Activated B cell treated with CpG ODN at 0.5 μM for 24 hours (primary cell): ENCODE measurements at places on chromosomes 4 and X.

- H3K27me3 ChIP-seq, result no peaks in the 10 kb centered on the region
- peak overlapping the region; percentile 25 for H3K4me3 ChIP-seq
- peaks cover 60% of the 10 kb centered on the region for H3K4me1 ChIP-seq
- H3K36me3 ChIP-seq, result peaks cover 4% of the 10 kb centered on the region
- DNase-seq, result no peak
- H3K27ac ChIP-seq, result peak overlapping the region; percentile 85
These were observed 110.6 kb downstream of the SH3KBP1 start for GRCh38 chrX:19776753-19777152.

DNA sequence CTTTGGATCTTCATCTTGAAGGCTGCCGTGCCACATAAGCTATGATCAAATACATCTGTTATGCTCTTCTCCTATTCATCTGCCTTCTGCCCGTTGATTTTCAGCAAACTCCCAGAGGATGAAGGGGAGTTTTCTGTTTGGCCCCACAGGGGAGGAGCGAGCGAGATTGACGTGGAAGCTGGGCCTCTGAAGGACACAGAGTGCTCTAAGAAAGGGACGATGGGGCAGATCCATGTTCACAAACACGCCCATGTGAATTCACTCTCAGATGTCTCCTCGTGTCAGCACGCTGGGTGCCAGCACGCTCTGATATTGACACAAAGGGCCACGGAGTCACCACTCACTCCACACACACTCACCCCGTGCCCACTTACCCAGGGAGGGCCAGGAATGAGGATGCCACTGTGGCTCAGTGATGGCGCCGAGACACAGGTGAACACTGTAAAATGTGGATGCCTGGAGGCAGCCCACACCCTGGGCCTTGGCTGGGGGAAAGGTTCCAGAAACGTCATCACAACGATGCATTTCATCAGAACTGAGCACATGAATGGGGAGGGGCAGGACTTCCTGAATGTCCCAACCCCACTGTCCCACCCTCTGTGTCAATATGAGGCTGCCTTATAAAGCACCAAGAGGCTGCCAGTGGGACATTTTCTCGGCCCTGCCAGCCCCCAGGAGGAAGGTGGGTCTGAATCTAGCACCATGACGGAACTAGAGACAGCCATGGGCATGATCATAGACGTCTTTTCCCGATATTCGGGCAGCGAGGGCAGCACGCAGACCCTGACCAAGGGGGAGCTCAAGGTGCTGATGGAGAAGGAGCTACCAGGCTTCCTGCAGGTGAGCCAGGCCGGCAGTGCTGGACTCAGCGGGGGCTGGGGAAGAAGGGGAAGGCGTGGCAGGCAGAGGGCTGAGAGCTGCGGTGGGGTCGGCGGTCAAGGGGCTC, at the start of gene S100P:
S100P (plus strand) TSS at position 648 of the 946 bp plus-strand sequence; CDS start at position 703, 55 bp downstream.
- peaks cover 9% of the 10 kb centered on the region for H3K36me3 ChIP-seq
- no peak within 1 kb of the TSS for H3K27ac ChIP-seq
- peaks cover 10% of the 10 kb centered on the region for H3K4me1 ChIP-seq

GRCh38 chr4:107562316-107562715, 157.7 kb downstream of the PAPSS1 start:
- no peak overlapping the region for H3K27ac ChIP-seq
- no peak overlapping the region for H3K4me3 ChIP-seq
- peaks cover 3% of the 10 kb centered on the region for H3K27me3 ChIP-seq
- H3K4me1 ChIP-seq, result no peaks in the 10 kb centered on the region
- no peaks in the 10 kb centered on the region for H3K36me3 ChIP-seq

DNA sequence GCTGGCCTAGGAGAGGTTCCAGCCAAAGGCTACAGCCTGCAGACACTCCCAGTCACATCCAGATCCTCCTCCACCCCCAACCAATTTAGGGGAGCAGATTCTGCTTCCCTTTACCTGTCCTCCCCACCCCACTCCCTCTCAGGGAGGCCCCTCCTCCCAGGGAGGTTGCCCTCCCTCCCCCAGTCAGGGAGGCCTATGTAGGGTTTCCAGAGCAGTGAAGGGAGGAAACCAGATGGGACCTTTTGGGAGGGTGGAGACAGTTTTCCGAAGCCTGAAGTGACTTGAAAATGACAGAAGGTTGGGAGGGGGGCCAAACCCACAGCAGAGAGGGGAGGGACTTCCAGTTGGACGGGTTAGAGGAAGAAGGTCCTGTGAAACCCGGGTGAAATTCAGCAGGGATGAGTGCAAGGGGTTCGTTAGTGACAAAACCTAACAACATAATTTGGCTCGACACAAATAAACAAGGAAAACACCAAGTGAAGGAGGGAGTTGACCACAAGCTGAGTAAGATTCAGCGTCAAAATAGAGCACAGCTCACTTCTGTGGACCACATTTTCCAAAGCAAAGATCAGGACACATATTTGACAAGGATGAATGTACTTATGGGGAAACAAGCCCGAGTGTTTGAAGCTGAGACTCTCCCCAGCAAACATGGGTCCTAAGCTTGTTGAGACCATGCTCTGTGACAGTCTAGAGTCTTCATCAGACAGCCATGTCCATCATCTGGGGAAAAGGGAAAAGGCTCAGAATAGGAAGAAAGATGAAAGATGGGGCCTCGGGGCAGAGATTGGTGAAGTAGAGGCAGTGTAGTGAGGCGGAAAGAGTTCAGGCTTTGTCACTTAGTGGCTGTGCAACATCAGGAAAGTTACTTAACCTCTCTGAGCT, 46.4 kb downstream of the PRPS1 start:
- H3K4me3 ChIP-seq, result peak overlapping the region; percentile 55
- H3K27me3 ChIP-seq, result no peaks in the 10 kb centered on the region
- H3K4me1 ChIP-seq, result peaks cover 64% of the 10 kb centered on the region
- H3K27ac ChIP-seq, result peak overlapping the region; percentile 96
- no peak for DNase-seq

- no peak overlapping the region for H3K4me3 ChIP-seq
- peaks cover 2% of the 10 kb centered on the region for H3K27me3 ChIP-seq
- no peak for DNase-seq
- no peaks in the 10 kb centered on the region for H3K4me1 ChIP-seq
- no peak overlapping the region for H3K27ac ChIP-seq
These were observed 261.3 kb downstream of the TENM3 start for GRCh38 chr4:182504463-182504862.

- H3K27ac ChIP-seq, result no peak overlapping the region
- peaks cover 1% of the 10 kb centered on the region for H3K4me1 ChIP-seq
- DNase-seq, result no peak
- no peak overlapping the region for H3K4me3 ChIP-seq
- peaks cover 20% of the 10 kb centered on the region for H3K36me3 ChIP-seq
- no peaks in the 10 kb centered on the region for H3K27me3 ChIP-seq
These were observed 93.2 kb downstream of the MBNL3 start for GRCh38 chrX:132395645-132396044.

DNA sequence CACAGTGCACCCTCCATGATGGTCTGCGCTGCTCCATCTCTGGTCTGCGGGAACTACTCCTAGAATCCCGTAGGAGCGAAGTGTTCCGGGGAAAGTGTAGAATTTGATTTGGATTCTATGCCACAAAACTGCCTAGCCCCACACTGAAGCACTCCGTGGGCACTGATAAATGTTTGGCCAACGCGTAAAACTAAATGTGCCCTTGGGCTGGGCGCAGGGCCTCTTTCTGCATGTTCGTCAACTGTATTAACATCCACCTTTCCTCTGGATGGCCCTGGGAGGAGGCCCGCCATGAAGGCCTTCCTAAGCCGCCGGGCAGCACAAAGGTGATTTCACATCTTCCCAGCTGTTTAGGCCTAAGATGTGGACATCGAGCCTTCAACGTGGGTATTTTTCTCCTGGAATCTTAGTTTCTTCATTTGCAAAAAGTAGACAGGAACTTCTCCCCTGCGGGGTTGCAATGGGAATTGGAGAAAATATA, 2.6 kb downstream of the MSX1 start:
- no peak for DNase-seq
- peaks cover 30% of the 10 kb centered on the region for H3K4me1 ChIP-seq
- no peak overlapping the region for H3K4me3 ChIP-seq
- peaks cover 61% of the 10 kb centered on the region for H3K27me3 ChIP-seq
- no peak overlapping the region for H3K27ac ChIP-seq
- peaks cover 2% of the 10 kb centered on the region for H3K36me3 ChIP-seq

DNA sequence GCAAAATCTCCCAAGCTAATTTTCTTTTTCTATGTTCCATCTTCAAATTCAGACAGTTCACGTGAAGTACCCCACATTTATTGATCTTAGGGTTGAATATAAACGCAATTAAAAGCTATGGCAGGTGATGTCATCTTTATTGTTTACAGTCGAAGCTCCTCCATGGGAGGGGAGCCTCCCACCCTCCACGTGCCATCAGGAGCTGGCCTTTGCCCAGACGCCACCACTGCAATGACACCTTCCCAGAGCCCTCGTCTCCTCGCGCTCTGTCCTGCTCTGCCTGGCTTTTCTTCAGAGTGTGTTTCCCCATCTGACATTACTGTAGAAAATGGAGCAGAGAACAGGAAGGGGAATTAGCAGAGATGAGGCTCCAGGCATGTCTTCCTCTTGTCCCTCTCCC, 18.8 kb upstream of the CYP4V2 start:
- no peaks in the 10 kb centered on the region for H3K36me3 ChIP-seq
- H3K4me1 ChIP-seq, result no peaks in the 10 kb centered on the region
- H3K27ac ChIP-seq, result no peak overlapping the region
- no peak overlapping the region for H3K4me3 ChIP-seq

DNA sequence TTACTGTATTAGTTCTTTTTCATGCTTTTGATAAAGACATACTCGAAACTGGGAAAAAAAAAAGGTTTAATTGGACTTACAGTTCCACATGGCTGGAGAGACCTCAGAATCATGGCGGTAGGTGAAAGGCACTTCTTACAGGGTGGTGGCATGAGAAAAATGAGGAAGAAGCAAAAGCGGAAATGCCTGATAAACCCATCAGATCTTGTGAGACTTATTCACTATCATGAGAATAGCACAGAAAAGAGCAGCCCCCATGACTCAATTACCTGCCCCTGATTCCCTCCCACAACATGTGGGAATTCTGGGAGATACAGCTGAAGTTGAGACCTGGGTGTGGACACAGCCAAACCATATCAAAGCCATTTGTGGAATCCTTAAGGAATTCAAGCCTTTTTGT, 1238.9 kb downstream of the ADGRL3 start:
- H3K27ac ChIP-seq, result no peak overlapping the region
- no peaks in the 10 kb centered on the region for H3K4me1 ChIP-seq
- H3K4me3 ChIP-seq, result no peak overlapping the region
- no peaks in the 10 kb centered on the region for H3K36me3 ChIP-seq
- DNase-seq, result no peak
- H3K27me3 ChIP-seq, result no peaks in the 10 kb centered on the region

DNA sequence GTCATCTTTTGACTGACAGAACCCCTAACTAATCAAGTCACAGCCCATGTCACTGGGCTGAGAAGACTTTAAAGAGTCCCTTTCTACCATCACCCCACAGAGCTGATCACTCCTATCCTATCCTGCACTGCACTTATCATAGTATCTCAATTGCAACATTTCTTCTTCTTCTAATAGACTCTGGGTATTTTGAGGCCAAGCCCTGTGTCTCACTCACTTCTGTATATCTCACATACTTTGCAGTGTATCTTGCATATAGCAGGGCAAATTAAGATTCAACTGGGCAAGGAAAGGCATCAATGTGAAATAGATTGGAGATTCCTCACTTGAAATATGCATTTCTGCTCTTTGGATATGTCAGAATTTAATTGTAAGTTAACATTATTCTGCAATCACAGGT, 531.5 kb upstream of the SLIT2 start:
- no peak overlapping the region for H3K27ac ChIP-seq
- no peaks in the 10 kb centered on the region for H3K27me3 ChIP-seq
- no peak overlapping the region for H3K4me3 ChIP-seq

DNA sequence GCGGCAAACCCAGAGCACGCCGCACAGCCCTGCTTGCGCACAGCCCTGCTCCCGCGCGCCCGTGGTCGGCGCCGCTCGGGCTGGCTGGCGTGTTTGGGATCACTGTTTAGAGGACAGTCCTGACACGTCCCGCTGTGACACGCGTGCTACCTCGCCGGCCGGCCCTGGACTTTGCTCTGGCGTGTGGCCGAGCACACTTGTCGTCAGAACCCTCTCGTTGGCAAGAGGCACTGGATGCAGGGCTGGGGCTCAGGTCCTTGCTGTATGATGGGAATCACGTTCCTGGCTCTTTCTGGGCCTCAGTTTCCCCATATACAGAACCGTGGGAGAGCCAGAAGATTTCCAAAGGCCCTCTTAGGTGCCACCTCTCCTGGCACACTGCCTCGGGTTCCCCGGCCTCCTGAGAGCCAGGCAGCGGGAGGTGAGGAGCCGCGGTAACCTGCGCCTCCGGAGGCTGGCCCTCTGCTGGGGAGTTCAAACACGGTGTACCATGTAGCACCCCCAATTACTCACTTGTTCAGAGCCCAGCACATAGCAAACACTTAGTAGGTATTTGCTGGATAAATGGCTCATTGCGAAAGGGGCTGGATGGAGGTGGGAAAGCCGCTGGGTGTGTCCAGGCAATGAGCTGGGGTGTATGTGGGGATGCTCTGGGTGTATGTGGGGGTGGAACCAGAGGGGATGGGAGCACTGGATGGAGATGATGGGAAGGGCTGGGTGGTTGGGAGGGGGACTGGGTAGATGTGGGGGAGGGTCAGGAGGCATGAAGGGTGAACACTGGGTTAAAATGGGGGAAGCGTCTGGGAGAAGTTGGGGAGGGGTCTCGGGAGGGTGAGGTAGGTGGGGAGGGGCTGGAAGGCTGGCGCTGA, 76.6 kb downstream of the HTRA3 start:
- no peak overlapping the region for H3K27ac ChIP-seq
- H3K27me3 ChIP-seq, result peaks cover 3% of the 10 kb centered on the region
- no peak for DNase-seq

GRCh38 chr4:109683621-109684253, 19.5 kb downstream of the CASP6 start:
- peak overlapping the region; percentile 5 for H3K27ac ChIP-seq
- peaks cover 16% of the 10 kb centered on the region for H3K4me1 ChIP-seq
- peaks cover 64% of the 10 kb centered on the region for H3K36me3 ChIP-seq
- H3K4me3 ChIP-seq, result no peak overlapping the region
- DNase-seq, result no peak

GRCh38 chrX:129534816-129535578, 5.1 kb upstream of the OCRL start:
- peaks cover 3% of the 10 kb centered on the region for H3K27me3 ChIP-seq
- no peaks in the 10 kb centered on the region for H3K36me3 ChIP-seq
- DNase-seq, result no peak

- no peaks in the 10 kb centered on the region for H3K36me3 ChIP-seq
- H3K4me1 ChIP-seq, result peaks cover 4% of the 10 kb centered on the region
- no peak overlapping the region for H3K4me3 ChIP-seq
- no peak overlapping the region for H3K27ac ChIP-seq
- peaks cover 21% of the 10 kb centered on the region for H3K27me3 ChIP-seq
These were observed 118.1 kb downstream of the ENPP6 start for GRCh38 chr4:184099535-184099966.

DNA sequence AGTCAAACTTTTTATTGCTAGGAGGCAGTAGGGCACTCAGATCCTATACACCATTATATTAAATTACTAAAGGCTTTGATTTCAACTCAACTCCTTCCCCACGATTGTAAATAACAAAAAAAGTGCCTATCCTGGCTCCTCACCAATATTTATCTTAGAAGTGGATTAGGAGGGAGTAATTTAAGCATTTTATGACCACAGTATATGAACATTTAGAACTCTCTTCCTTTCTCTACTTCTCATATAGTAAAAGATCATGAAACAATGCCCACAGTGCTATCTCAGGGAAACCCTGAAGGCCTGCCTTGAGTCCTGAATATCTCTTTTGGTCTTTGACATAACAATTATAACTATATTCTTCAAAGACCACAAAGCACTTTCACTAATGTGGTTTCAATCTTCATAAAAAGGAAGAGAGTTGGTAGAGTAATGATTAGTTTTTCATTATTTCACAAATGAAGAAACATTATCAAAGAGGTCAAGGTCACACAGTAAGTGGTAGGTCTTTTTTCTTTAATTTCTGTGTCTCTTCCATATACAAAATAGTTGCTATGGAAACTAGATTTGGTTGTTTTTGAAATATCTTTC, 29.1 kb upstream of the ADH1C start:
- DNase-seq, result no peak
- no peaks in the 10 kb centered on the region for H3K27me3 ChIP-seq
- no peaks in the 10 kb centered on the region for H3K4me1 ChIP-seq
- no peak overlapping the region for H3K27ac ChIP-seq
- H3K4me3 ChIP-seq, result no peak overlapping the region
- no peaks in the 10 kb centered on the region for H3K36me3 ChIP-seq
